Right cardiac atrium (tissue), 5 donors: ENCODE measurements at places on chromosomes 7 and 10. TPM values are rescaled to one million over a fixed set of nuclear protein-coding genes. Genes with fewer than 3 reads are reported as not detected.

The SSC4D gene
- total RNA-seq, result 0.78 TPM

The ALOX5 gene
- total RNA-seq, result 12.9 TPM

The NRCAM gene
- 0.59 TPM for total RNA-seq

The LOXL4 gene
- total RNA-seq, result 0.70 TPM

The PRLHR gene
- not detected for total RNA-seq

The FMC1 gene
- total RNA-seq, result 38.8 TPM

The WIPF3 gene
- total RNA-seq, result 2.8 TPM

The SFMBT2 gene
- 11.3 TPM for total RNA-seq

The MYH16 gene
- not detected for total RNA-seq

The PDZD8 gene
- 17.5 TPM for total RNA-seq

The ANKRD2 gene
- 16.6 TPM for total RNA-seq

The RSPH10B2 gene
- 0.34 TPM for total RNA-seq

The ZNF488 gene
- not detected for total RNA-seq

The STOX1 gene
- total RNA-seq, result 0.34 TPM

The PNLIPRP3 gene
- total RNA-seq, result not detected

The EPO gene
- not detected for total RNA-seq

The FAM200A gene
- 5.2 TPM for total RNA-seq

The BMPER gene
- 6.0 TPM for total RNA-seq

The CACNA2D1 gene
- 55.2 TPM for total RNA-seq

The SNCG gene
- 22.0 TPM for total RNA-seq

The CABCOCO1 gene
- total RNA-seq, result not detected

The AOAH gene
- 4.4 TPM for total RNA-seq

The HPSE2 gene
- total RNA-seq, result not detected

The AGAP4 gene
- 7.2 TPM for total RNA-seq

The OR6V1 gene
- not detected for total RNA-seq

The SP8 gene
- total RNA-seq, result not detected

The OPN1SW gene
- total RNA-seq, result not detected

The EBF3 gene
- 9.0 TPM for total RNA-seq

The TCF7L2 gene
- total RNA-seq, result 15.8 TPM

The LRIT2 gene
- total RNA-seq, result not detected

The TMEM139 gene
- 5.9 TPM for total RNA-seq

The MALRD1 gene
- 0.58 TPM for total RNA-seq

The PPP1R9A gene
- total RNA-seq, result 28.5 TPM

The SPDYE9 gene
- total RNA-seq, result not detected

The RTKN2 gene
- 0.19 TPM for total RNA-seq

The CD36 gene
- total RNA-seq, result 639 TPM

The GIMAP7 gene
- total RNA-seq, result 14.3 TPM

The VWDE gene
- total RNA-seq, result 18.4 TPM

The ACTL6B gene
- total RNA-seq, result not detected

The HTR5A gene
- not detected for total RNA-seq

The ABCB1 gene
- 3.3 TPM for total RNA-seq

The ABCA13 gene
- total RNA-seq, result not detected
